ENCODE measurements at places on chromosomes 3 and 15.

DNA sequence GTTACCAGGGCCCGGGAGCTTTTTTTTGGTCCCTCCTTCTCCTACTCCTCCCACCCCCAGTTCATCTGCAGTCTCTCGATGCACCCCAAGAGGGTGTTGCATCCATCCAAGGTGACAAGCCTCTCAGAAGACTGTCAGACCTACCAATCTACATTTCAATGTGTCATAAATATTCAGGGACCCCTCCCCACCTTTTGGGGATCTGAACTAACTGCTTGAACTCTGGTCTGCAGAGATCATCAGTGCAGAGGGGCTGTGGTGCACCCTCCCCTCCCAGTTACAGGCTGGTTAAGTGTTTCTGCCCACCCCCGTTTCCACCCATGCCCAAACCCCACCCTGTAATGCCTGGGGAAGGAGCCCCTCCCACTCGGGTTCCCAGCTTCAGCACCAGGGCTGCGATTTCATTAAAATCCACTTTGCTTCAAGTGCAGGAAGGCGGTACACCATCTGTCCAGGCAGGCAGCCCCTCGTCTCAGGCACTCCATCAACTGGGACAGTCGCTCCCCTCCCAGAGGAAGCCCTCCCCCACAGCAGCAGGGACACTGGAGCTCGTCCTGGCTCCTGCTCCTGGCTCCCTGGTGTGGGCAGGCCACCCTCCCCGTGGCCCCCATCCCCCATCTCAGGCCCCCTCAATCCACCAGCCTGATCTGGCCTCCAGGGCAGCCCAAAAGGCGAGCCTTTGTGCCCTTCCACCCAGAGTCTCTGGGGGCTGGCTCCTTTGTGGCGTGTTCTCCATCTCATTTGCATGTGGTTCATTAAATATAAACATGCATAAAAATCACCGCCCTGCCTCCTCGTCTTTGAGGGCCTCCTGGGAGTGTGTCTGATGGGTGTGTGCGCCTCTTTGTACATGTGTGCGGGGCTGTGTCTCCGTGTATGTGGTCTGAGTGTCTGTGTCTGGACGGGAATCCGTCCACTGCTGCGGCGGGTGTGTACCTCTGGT lies 32.3 kb downstream of the RNU5B-1 start:
- DNase-seq = no peak

DNA sequence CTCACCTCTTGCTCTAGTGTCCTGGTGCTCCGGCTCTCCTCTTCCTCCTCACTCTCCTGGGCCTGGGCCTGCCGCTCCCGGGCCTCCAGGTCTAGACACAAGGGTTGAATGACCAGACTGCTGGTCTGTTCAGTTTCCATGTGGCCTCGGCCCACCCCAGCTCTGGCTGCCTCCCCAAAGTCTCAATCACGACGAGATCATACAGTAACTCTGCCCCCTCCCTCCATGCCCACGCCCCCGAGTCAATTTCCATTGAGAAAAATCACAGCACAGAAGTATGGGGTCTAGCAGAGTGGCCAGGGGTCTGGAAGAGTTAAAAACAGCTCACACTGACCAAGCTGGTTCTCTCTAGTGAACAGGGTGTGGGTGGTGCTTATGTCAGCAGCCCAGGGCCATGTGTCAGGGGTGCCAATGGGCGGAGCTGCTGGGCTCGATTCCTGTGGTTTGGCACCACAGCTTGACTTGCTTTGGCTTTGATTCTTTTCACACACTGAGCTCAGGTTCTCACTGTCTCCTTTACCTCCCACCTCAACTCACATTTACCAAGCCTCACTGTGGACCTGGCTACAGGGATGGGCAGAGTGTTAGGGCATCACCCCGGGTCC lies 6.9 kb downstream of the C15orf62 start:
- no peak for DNase-seq

DNA sequence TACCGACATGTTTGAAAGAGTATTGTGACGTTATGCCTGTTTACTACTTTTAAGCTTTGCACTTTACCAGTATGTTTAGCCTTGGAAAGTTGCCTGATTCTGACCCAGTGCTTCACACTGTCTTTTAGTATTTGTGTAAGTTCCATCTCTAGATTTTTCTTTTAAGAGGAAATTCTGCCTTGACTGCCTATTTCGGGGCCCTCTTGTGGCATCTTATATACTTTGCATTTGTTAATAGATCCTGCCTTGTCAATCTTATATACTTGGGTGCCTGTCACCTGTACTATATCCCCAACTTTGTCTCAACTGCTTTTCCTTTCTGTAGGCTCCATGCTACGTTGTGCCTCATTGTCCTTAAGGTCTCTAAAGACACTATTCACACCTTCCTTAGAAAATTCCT lies 244.6 kb downstream of the STXBP5L start:
- no peak for DNase-seq

DNA sequence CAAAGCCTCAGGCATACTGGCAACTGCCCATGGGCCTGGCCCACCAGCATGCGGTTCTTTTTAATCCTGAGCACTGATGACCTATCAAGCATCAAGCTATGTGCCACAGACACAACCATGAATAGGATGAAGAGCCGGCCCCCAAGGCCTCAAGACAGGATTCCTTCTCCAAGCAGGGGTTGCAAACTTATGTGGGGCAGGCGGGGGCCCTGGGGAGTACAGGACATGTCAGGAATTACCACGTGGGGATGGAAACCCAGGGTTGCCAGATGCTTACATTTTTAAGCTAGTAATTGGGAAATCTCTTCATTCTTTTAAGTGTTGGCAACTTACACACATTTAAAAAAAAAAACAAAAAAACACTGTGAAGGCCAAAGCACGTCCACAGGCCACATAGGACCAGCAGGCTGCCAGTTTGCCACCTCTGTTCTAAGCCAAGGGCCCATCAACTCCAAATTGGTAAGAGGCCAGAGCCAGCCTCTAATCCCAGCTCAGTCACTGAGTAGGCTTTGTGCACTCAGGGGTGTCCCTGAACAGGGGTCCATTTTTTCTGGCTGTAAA lies 32.8 kb downstream of the BDH1 start:
- no peak for DNase-seq

- no peak for DNase-seq
Observed at GRCh38 chr3:23830869-23831484, 25.2 kb downstream of the UBE2E1 start.

GRCh38 chr3:150936693-150937092 lies 31.5 kb upstream of the MINDY4B start:
- no peak for DNase-seq

GRCh38 chr3:77328690-77329089 lies 288.8 kb downstream of the ROBO2 start:
- no peak for DNase-seq

DNA sequence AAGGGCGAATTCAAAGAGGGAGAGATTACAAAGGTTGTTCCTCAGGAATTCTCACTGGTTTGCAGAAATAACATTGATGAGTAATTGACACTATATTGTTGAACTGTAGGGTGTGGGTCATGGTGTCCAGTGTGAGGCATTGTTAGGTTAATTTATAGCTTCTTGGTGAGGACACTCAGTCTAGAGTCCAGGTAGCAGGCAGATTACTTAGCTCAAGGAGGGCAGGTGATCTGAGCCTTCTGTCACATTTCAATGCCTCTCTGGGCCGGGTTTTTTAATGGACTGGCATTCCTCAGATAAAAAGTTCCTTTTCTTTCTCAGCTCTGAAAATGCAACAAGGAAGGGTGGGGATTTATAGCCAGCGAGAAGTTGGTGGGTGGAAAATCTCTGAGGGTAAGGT lies 194.2 kb upstream of the PROK2 start:
- no peak for DNase-seq

GRCh38 chr3:8438507-8439079 lies 63.0 kb upstream of the LMCD1 start:
- no peak for DNase-seq

- no peak for DNase-seq
Observed at GRCh38 chr3:106930086-106930485, 447.2 kb upstream of the CCDC54 start.

DNA sequence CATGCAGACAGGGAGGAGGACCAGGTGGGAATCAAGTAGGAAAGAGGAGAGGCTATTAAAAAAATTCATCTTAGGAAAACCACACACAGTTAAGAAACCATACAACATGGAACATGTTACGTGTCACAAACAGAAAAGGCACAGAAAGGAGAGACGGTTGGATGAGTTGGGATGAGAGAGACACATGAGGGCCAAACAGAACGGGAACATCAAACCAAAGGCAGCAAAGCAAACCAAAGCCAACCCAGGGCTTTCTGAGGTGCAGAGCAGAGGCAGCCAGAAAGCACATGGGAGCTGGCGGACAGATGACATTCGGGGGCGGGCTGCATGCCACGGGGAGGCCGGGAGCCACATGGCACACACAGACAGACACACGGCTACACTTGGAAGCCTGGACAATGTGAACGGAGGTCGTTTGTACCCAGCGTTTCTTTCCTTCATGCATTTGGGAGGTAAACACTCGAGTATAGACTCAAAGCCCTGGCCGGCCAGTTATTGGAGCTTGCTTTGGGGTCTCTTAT lies 8.6 kb upstream of the SEC13 start:
- DNase-seq = no peak

GRCh38 chr3:50454481-50455070 lies 48.9 kb downstream of the CACNA2D2 start:
- no peak for DNase-seq

- DNase-seq = no peak
Observed at GRCh38 chr3:52268036-52268435, 10.4 kb downstream of the WDR82 start.

DNA sequence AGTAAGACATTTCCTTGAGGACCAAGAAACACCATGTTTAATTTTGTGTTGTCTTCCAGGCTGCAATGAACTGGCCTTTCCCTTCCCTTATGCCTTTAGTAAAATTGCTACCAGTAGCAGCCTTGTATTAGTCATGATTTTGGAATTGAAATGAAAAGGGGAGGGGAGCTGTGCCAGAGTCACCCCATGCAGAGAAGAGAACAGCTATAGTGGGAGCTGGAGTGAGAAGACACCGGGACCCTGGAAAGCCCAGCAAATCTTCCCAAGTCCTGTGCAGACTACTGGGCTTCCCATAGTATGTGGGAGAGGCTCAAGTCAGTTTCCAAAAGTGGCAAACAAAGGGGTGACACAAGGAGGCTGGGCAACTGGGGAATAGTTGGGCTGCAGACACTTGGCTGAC lies 178.5 kb downstream of the NR1D2 start:
- no peak for DNase-seq

GRCh38 chr3:108133858-108134554 lies 43.2 kb upstream of the CD47 start:
- DNase-seq = no peak

DNA sequence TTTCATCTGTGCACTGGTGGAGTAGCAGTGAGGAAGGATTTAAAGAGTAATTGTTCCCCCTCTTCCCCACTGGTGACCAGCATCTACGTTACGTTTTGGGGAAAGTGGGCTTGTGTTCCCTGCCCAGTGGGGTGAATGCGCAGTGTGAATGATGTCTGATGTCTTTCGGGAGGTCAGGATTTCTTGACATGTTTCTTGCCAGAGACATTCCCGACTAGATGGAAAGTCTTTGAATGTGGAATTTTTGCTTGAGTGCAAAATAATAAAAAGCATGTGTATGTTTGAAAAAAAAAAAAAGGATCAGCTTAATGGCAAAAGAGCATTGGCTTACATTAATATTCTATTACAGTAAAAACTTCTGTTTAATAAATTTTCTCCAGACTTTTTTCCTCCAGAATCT lies 632.2 kb downstream of the FOXP1 start:
- no peak for DNase-seq

DNA sequence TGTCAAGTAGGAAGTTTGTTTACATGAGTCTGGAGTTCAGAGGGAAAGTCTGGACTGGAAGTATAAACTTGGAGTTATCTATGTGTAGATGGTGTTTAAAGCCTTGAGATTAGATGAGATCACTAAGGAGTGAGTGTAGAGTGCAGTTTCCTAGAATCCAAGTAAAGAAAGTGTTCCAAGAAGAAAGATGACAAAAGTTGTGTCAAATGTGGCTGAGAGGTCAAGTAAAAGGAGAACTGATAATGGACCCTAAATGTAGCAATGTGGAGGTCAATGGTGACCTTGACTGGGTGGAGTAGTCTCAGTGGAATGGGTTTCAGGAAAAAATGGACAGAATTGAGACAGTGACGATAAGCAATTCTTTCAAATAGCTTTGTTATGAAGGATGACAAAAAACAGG lies 39.9 kb upstream of the ULK4 start:
- DNase-seq = no peak

- DNase-seq = no peak
Observed at GRCh38 chr3:113104357-113105092, 106.8 kb upstream of the BOC start.

DNA sequence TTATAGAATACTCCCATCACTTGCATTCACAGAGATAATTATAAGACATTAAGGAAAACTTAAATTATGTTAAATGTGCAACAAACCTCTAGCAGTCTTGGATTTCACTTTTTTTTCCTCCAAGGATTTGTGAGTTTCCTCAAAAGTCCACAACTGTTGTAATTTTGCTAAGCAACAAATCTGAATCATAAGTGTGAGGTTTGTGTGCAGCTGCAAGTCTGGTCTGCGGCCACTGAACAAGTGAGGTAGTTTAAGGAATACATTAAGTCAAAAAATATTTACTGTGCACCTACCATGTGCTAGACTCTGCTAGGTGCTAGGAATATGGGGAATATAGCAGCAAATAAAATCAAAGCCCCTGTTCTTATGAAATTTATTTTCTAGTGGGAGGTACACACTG lies 70.2 kb downstream of the LRRC28 start:
- DNase-seq = no peak

GRCh38 chr15:27124287-27124871 lies 153.4 kb downstream of the GABRG3 start:
- DNase-seq = no peak

DNA sequence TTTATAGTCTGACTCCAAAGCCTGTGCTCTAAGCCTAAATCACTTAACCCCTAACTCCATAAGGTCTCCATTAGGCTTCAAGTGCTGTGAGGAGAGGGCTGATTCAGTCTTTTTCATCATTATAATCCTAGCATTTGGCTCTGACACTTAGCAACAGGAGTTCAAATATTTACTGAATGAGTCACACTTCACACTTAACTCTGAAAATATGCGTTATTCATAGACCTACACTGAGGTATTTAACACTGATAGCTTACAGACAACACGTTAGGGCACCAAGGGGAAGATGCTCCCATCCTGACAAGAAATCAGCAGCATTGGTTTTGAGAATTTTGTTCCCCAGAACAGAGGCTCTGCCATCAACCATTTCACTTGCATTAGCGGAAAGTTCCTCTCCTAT lies 53.5 kb downstream of the MSL2 start:
- DNase-seq = no peak

DNA sequence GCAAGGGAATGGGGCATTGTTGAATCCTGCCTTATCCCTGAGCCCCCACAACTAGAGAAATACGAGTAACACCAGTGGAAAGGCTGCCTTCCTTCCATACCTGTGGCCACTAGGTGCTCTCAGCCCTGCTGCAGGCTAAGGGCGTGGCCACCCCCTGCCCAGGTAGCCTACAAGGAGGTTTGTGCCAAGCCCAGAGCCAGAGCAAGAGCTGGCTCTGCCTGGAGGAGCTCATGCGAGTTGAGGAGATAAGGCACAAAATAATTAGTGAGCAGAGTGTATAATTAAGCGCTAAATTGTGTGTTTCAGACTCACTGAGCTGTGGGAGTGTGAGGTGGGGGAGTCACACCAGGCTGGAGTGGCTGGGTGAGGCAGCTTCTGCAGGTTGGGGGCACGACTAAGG lies 49.2 kb downstream of the TPRA1 start:
- DNase-seq = no peak

- no peak for DNase-seq
Observed at GRCh38 chr3:47193871-47194859, 30.3 kb upstream of the SETD2 start.
